ENCODE measurements at places on chromosomes 6 and 20.

DNA sequence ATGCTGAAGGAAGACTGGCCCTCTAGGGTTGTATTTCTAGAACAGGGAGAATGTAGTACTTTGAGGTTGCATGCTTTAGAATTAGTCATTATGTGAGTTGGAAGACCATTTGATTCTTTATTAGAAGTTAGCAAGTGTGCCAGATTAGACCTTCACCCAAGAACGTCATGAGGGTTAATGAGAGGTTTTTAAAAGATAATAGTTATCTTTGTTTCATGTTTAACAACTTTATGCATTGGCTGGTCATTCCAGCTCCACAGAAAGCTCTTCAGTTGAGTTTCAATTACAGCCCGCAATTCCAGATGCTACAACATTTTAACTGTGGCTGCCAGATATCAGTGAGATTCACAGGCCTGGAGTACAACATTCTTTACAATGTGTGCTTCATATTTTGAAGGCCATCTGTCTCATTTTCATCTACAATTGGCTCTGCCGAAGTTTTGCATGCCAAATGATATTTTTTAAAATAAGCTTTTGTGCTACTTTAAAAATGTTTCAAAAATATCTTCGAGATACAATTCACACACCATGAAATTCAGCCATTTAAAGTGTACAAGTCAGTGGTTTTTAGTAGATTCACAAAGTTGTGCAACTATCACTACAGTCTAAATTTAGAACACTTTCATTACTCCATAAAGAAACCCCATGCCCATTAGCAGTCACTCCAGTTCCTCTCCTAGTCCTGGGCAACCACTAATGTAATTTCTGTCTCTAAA lies 61.1 kb upstream of the FBXO30 start:
- DNase-seq: no peak

DNA sequence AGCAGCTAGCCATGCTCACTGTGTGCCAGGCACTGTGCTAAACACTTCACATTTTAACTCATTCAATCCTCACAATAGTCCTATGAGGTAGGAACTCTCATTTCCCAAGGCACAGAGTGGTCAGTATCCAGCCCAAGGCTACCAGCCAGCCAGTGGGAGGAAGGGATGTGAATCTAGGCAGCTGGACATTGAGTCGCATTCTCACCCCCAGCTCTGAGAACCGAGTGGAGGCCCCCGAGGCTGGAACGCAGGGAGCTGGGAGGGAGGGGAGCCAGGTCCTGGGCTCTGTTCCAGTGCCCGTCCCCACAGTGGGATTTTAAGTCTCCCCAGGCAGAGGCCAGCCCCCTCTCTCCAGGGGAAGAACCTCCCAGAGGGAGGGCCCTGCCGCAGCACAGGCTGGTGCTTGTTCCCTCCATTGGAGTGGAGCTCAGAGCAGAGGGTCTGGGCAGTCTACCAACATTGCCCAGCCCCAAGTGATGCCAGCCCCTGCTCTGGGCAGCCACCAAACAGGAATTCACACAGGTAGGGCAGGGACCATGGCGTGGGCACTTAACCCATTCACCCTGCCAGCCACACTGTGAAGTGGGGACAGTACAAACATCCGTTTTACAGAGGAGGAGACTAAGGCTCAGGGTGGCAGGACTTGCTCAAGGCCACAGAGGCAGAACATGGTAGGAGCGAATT lies 131.3 kb downstream of the CEBPB start:
- no peak for DNase-seq

DNA sequence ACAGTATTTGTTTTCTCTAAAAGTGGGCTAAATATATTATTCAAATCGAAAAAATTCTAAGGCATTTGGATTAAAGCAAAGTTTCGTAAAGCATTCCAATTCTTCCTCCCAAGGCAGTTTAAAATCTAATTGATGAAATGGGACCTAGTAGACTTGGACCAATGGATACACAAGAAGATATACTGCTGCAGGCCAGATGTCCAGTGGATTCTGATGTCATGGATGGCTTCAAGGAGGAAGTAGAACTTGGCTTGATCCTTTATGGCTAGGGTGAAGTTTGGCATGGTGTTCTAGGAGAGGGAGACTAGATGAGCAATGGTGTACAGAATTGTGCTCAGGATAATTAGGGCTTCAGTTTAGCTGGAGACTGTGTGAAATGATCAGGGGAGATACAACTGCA lies 559.5 kb upstream of the MMS22L start:
- no peak for DNase-seq

DNA sequence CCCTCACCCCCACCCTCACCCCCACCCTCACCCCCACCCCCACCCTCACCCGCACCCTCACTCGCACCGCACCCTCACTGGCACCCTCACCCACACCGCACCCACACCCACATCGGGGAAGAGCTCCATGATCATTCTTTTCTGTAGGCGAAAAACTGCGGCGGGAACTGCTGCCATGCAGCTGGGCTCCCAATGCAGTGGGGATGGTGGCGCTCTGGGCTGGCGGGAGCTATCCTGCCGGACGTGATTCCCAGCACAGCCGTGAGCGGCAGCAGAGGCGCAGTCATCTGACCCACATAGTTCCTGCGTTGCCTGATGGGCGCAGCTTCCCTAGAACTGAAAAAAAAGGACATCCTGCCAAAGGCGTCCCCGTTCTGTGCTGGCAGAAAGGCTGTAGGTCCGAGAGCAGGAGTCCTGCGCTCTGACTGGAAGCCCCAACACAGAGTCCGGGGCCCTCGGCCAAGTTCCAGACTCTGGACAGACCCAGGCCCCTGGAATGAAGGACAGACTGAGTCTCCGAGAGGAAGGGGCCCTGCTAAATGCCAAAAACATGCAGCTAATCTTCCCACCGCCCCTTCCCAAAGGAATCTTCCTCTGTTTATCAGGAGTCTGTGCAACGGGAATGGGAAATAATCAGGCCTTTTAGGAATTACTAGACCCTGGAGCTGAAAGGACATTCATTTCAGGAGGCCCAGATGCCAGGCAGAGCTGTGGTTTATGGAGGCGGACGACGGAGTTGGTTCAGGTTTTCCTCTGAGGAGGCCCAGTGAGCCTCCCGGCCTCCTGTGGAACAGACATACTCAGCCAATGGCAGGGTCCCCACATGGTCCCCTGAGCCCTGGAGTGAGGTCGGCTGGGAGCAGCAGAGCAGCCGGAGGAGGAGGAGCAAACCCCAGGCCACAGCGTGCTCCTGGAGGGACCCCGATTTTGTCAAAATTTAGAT lies 14.1 kb upstream of the TCFL5 start:
- peak; percentile 66 for DNase-seq

DNA sequence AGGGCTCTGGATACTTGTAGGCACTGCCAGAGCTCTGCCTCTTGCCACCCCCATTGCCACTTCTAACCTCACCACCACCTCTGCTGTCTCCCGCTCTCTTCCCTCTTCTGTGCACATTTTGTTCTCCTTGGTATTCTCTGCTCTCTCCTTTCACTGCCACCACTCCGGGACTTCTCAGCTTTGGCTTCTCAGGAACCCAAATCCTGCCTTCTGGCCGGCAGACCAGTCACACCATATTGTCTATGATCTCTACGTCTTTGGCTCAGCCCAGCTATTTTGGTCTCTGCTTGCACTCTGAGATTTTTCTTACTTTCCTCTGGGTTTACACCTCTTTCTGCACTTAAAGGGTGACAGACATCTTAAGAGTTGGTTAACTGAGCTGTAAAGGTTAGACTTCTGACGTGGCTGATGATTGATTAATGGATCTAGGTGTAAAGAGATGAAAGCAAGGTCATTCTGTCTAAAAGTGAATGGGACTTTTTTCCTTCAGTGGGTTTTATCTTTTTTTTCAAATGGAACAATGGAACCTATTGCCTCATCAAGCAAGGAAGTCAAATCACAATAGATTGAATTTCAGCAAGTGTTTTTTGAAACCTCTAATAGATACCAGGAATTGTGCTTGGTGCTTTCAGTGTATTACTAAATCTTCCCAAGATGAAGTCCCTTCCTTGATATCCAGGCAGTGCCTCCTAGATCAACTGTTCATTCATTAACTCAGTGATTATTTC lies 13.8 kb downstream of the MMP24 start:
- no peak for DNase-seq

- DNase-seq: no peak
Observed at GRCh38 chr20:4574356-4574690, 147.4 kb upstream of the PRND start.

DNA sequence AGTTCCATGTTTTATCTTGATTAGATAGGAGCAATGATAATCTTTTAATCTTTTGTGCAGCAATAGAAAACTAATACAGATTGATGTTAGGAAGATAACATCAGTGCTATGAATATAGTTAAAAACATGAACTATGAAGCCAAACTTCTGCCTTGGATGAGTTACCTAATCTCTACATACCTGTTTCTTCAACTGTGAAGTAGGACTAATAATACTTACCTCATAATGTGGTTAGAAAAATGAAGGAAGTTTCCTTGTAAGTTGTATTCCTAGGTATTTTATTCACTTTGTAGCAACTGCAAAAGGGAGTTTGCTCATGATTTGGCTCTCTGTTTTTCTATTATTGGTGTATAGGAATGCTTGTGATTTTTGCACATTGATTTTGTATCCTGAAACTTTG lies 111.9 kb downstream of the FRK start:
- no peak for DNase-seq

DNA sequence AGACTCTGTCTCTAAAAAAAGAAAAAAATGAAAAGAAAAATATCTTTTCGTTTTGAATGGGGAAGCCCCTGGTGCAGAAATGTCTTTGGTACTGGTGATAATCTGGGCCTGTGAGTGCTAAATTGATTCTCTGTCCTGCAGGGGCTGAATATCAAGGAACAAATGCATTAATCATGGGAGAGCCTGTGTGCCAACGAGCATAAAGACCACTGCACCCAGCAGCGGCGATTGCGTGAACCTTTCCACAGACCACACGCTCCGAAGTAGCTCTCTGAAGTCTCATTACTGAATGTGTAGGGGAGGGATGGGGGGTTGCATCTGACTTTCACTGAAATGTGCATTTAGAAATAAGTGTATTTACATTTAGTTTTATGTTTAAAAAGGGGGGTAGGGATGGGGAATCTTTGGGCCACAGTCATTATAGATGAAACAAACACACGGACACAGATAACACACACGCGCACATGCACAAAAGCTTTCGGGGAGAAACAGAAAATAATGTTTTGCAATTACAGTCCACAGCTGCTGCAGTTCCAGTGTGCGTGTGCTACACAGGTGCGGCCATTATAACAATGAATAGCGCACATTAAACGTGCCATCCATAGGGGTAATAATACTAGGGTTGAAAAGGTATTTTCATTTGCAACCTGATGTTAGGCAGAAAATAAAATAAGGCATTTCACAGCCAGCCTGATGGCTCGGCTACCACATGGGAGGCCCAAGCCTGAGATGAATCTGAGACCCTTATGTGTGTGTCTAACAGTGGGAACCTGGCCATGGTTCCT lies 154.0 kb downstream of the MBOAT1 start:
- DNase-seq: no peak

- DNase-seq: peak; percentile 87
Observed at GRCh38 chr20:54070187-54070987, at the start of gene BCAS1. BCAS1 (minus strand) TSS chr20:54070594; CDS start chr20:54058718, 11,876 bp downstream.

DNA sequence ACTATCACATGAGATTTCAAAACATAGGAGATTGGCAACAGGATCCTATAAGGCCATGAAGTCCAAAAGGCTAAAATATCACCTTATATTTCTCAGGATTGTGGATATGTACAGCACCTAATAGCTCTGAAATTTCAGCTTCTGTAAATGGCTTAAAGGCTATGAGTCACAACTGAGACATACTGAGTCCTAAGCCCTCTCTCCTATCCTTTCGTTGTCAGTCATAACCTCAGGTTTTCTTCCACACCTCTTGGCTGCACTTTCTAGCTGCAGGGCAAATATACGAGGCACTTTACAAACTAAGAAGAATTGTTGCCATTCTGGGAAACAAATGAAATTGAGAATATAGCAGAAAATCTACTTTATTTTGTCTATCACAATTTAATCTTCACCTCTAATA lies 969.9 kb upstream of the EPHA7 start:
- DNase-seq: no peak

- no peak for DNase-seq
Observed at GRCh38 chr6:31780507-31781243, 3.5 kb upstream of the VWA7 start.

GRCh38 chr6:143732536-143732935 lies 54.8 kb downstream of the PHACTR2 start:
- DNase-seq: no peak

GRCh38 chr20:51542571-51543421 lies at the start of gene NFATC2:
NFATC2 (minus strand) TSS chr20:51542719; CDS start chr20:51542499, 220 bp downstream.
- peak; percentile 60 for DNase-seq

GRCh38 chr6:170034294-170034693 lies 256.6 kb downstream of the DLL1 start:
- no peak for DNase-seq

DNA sequence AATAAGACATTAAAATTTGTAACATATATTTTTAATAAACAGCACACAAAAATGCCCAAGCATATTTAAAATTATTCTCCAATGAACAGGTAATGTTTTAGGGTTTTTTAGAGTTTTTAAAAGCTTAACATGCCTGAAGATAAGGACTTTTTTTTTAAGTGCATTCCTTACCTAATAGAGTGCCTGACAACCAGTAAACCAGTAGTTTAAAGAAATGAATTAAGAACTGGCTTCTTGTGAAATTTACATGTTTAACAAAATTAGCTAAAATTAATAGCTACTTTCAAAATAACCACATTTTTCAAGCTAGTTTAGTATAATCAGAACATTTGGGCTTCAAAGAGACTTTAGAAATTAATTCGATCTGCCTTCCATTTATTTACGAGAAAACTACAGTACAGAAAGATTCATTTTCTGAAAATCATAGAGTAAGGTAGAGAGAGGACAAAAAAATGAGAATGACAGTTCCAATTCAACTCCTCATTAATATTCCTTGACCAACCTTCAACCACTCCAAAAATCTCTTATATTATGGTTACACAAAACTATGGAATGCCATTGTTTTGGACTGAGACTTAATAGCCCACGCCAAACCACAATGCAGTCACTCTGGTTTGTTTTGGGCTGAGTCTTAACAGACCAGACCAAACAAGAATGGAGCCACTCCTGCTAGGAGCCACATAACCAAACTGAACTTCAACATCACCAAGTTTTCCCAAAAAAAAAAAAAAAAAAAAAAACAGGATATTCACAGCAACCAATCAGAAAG lies 5.7 kb upstream of the PLN start:
- no peak for DNase-seq

DNA sequence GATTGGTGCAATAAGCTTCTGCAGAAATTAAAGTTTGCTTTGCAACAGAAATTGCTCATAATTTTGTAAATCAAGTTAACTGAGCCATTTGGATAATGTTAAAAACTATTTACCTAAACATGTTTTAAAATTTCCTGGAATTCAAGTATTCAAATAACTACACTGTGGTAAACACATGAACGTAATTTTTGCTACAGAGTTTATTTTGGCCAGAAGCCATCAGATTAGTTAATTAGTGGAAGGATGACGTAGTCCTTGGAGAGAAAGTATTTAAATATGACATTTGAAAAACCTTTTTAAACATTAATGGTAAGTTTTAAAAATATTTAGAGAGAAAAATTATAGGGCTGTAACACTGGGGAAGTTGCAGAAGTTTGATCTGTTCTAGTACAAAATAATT lies 121.2 kb upstream of the UST start:
- DNase-seq: no peak

GRCh38 chr6:134240665-134241431 lies 77.1 kb downstream of the SGK1 start:
- peak; percentile 34 for DNase-seq

- no peak for DNase-seq
Observed at GRCh38 chr20:32574296-32575226, 10.6 kb downstream of the NOL4L start.

GRCh38 chr20:43191946-43192863 lies 2.5 kb upstream of the PTPRT start:
- DNase-seq: no peak

Data from colonic mucosa (tissue), 4 donors.